ENCODE measurements at places on chromosomes 1 and 21. TPM values are rescaled to one million over a fixed set of nuclear protein-coding genes. Genes with fewer than 3 reads are reported as not detected.
A peak's percentile ranks its signal among the peaks of the same experiment; 100 is the strongest.

NBPF12 gene
- total RNA-seq = 26.0 TPM

DNA sequence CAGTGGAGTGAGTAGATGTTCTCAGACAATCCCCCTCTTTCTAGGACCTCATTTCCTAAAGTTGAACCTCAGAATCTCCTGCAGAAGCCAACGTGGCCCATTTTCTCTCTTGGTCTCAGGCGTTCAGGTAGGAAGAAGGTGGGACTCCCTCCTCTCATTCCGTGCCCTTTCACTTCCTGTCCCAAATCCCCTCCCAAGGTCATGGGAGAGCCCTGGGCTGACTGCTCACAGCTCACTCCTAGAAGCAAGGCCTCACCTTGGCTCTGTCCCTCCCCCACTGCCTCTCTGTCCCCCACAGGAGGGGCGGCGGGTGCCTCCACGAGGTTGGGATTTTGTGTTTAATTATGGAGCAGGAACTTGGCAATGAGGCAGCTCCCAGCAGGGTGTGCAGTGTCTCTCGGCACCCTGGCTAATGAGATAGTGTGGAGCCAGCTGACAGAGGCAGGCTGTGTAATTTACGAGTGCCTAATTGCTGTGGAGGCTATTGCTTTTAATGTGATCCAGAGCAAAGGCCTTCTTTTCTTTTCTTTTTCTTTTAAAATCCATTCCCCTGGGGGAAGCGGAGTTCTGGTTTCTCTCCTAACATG, 9.1 kb upstream of the CDK18 start:
- DNase-seq = peak; percentile 60

GRCh38 chr1:112513112-112513870, 4.5 kb downstream of the WNT2B start:
- no peak for DNase-seq

ZC3H11A gene
- 80.5 TPM for total RNA-seq

- DNase-seq = peak; percentile 10
Measured at GRCh38 chr1:91501971-91502671, 1.5 kb downstream of the CDC7 start.

DNA sequence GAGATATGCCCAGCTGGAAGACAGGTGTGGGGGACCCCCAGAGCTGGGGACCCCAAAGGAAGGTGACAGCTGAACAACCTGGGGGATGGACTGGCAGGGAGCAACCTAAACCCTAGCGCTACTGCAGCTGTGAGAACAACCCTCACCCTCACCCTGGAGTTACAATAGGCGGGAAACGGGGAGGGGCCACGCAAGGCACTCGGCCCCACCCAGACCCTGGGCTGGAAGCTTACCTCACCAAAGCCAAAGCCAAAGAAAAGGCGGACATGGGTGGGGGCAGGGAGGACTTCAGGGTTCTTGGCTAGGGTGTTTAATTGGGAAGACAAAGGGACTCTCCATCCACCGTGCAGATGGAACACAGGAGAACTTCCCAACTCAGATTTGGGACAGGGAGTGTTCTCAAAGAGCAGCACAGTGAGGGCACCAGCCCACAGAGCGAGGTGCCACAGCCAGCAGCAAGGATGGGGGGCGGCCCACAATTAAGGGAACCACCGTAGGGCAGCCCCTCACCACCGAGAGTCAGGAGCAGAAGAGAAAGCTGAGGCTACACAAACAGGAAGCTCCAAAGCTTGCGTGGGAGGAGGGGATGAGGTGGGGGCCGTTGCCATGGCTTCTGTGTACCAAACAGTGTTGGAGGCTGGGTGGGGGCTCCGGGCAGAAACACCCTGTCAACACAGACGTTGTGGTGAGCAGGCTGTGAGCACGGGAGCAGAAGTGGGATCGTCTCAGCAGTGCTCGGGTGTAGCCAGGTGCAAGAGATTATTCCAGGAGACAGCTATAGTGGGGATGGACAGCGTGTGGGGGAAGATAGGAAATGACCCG, 1.9 kb downstream of the TAGLN2 start:
- DNase-seq = no peak

DNA sequence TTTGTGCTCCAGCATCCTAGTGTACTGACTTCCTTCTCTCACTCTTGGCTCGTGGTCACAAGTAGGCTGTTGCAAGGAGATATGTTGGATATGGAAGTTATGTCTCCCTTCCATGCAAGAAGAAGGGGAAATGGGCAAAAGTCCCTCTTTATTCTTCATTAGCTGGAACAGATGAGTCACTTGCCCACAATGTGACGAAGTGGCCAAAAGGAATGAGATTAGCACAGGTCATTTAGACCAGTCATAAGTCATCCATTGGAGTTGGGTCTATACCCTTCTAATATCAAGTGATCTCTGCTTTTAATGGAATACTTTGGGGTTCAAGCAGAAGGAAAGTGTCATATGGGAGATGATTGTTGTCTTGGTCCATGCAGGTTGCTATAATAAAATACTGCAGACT, 91.2 kb upstream of the NGF start:
- no peak for DNase-seq

DNA sequence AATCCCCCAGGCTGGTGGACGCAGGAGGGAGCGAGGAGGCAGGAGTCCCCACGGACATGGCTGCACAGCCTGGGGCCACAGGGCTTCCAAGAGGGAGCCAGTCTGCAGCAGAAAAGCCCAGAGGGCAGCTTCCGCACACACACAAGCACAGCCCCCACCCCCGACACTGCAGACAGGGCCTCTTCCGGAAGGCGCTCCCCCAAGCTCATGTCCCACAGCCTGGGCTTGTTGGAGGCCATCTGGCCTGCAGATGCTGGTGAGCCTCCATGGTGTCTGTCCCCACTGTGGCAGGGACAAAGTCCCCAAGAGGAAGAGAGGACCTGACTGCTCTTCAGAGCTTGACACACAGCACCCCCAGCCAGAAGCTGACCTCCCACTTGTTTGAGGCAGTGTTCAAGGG, 13.4 kb upstream of the KIAA1614 start:
- DNase-seq = no peak

LIPI gene
- not detected for total RNA-seq

DNA sequence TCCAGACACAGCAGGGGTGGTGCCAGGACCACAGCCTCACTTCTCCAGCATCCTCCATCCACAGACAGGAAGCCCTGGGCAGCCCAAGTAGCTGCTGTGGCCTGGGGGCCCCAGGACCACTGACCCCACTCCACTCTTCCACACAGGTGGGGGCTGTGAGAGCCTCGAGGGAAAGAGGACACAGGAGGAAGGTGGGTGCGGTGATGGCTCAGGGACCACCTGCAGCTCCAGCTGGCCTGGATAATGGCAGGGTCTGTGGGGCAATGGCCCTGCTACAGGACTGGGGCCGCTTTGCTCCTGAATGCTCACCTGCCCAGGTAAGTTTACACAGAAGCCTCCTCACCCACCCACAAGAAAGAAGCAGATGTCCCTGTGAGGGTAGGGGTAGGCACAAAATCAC, 18.3 kb upstream of the PRSS38 start:
- DNase-seq = no peak

- DNase-seq = no peak
Measured at GRCh38 chr1:88768816-88769215, 84.7 kb downstream of the PKN2 start.

GRCh38 chr21:25561668-25562641, 45.3 kb downstream of the MRPL39 start:
- peak; percentile 7 for DNase-seq

DNA sequence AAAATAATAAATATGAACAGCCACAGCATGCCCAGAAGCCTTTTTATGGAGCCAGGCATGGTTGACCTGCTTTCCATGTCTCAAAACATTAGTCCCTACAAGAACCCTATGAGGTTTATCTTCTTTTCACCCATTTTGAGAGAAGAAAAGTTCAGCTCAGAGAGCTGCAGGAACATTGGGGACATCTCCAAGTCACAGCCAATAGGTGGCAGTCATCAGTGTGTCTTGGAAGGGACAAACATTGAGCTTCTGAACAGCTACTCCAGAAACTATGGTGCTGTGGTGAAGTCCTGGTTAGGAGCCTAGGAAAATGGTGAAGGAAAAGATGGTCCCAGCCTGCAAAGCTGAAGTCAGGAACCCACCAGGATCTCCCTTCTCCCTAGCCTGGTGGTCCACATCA, 73.6 kb downstream of the JMJD4 start:
- DNase-seq = no peak

DNA sequence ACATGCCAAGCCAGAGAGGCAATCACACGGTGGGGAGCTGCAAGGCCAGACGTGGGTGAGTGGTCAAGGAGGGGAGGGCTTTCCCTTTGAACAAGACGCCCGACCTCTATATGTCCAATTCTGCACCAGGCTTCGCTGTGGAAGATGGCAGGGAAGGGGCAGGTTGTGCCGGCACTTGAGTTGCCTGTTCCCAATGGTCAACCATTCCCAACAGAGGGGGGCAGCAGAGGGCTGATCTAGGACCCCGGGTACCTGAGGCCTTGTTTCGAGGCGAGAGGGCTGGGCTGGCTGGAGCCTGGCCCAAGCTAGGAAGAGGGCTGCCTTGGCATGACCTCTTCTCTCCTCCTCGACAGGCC, 64.9 kb downstream of the TMEM53 start:
- peak; percentile 25 for DNase-seq

LRRC47 gene
- total RNA-seq = 21.0 TPM

- DNase-seq = no peak
Measured at GRCh38 chr1:186225096-186225495, 150.0 kb downstream of the TPR start.

GRCh38 chr1:245356891-245357585, 202.3 kb downstream of the KIF26B start:
- DNase-seq = no peak

OR6N1 gene
- total RNA-seq = not detected

GRCh38 chr1:87942165-87942564, 613.5 kb downstream of the LMO4 start:
- DNase-seq = no peak
